ENCODE measurements at places on chromosomes 5 and 9.

GRCh38 chr9:128048663-128049062 is 18.5 kb downstream of the NAIF1 start:
- DNase-seq: no peak

GRCh38 chr9:36401897-36402480 is 1.9 kb upstream of the RNF38 start:
- DNase-seq: no peak

DNA sequence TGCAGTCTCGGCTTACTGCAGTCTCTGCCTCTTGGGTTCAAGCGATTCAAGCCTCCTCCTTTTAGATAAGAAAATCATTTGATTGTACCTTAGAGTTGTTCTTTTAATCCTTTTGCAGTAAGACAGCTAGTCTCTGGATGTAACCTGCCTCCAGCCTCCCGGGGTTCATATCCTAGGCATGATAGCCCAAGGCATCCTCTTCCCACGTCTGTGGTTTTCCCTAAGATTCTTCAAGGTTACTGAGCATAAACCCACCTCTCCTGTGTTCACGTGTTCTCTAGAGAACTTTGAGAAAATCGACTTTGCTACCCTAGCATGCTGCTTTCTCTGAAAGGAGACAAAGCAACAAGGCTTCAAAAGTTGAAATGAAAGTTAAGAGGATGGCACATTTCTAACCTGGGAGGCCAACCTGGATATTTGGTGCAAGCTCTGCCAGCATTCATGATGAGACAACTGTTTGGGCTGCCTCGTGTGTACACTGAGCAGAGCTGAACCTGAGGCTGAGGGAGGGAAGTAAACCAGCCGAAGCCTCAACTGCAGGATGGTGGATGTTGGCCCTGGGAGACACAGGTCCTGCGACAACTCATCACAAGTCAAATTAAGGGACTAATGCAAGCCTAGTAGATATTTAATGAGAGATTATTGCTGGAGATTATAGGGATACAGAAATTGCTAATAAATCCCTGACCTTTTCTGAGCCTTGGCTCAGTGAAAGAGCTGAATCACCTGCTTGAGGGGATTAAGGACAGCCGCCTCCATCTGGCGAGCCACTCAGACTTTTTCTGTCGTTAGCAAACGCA is 261.8 kb downstream of the ARHGAP26 start:
- no peak for DNase-seq

GRCh38 chr5:21181609-21182125 is 1193.7 kb upstream of the CDH18 start:
- DNase-seq: no peak

- no peak for DNase-seq
Measured at GRCh38 chr5:57831932-57832331, 349.3 kb upstream of the ACTBL2 start.

DNA sequence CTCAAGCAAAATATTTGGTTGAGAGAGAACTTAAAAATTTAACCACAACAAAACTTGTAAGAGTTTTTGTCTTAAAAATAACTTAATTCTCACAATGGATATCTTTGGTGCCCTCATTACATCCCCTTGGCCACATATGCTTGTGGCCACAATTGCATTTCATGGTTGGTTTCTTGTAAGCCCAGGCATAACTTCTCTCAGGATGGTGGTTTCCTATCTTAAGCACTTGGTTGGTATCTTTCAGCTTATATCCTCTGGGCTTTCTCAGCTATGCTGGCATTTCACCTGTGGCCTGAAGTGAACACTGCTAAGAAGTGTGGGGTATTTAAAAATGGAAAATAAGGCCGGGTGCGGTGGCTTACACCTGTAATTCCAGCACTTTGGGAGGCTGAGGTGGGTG is 212.4 kb upstream of the MEF2C start:
- DNase-seq: no peak

GRCh38 chr9:35237311-35237710 is 75.5 kb downstream of the UNC13B start:
- DNase-seq: no peak

DNA sequence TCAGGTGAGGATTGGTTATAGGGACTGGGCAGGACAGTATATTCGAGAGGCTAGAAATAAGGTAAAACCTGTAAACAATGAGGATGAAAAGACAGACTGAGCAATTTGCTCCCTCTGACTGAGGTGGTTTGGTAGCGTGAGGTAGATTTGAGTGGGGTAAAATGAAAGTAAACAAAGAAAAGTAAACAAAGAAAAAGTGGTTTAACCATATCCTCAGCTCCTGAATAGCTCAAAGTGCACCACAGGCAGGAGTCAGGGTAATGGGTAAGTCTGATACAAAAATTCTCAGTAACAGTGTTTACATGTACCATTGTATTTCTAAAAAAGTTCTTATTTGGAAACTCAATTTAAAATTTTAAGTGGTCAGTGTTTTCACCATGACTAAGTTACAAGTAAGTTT is 203.1 kb upstream of the ARRDC3 start:
- no peak for DNase-seq

- no peak for DNase-seq
Measured at GRCh38 chr9:110521206-110521605, 58.3 kb downstream of the SVEP1 start.

DNA sequence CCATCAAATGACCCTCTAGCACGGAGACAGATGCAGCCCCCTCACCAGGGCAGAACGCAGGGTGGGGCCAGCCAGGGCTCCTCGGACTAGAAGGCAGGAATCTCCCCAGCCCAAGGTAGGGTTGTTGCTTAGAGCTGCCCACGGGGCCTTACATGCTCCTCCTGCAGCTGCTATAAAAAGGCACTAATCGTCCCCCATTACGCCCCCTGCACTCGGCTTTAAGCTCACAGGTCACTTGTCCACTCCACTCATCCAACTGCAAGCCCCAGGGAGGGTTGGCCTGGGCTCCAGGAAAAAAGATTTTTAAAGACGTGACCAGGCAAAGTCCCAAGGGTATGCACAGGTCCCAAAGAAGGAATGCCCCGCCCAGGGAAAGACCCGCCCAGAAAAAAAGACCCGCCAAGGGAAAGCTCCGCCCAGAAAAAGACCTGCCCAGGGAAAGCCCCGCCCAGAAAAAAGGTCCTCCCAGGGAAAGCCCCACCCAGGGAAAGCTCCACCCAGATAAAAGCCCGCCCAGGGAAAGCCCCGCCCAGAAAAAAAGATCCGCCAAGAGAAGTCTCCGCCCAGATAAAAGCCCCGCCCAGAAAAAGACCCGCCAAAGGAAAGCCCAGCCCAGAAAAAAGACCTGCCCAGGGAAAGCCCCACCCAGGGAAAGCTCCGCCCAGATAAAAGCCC is 11.1 kb downstream of the GRIN1 start:
- DNase-seq: no peak

DNA sequence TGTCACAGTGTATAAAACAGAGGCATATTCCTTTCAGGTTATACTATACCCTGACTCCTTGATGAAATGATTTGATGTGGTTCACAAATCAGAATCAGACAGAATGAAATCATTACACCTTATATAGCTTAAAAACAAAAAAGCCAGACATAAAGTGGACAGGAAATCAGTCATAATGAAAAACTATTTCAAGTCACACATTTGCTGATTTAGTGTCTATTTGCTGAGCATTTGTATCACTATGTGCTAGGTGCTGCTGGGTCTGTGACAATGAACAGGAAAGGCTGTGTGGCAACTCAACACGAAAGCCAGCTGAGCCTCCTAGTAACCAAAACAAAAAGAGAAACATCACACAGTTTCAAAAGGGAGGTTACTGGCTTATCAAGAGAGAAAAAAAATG is 194.0 kb downstream of the EFNA5 start:
- DNase-seq: no peak

- no peak for DNase-seq
Measured at GRCh38 chr5:56105511-56106291, 110.9 kb upstream of the IL6ST start.

DNA sequence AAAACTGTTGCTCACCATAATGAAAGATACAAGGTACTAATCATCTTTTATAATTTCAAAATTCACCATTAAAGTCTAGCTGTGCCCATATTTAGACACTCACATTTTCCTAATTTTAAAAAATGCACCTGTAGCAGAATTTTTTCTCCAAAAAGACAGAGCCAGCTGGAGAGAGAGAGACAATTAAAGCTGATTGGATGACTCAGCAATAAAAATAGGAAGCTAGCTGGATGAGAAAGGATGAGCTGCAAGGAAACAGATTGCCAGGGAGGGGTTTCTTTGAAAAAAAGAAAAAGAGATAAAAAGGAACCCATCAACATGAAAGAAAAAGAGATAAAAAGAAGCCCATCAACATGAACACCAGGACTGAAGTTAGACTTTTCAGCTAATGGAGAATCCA is 73.8 kb downstream of the HCN1 start:
- DNase-seq: no peak

DNA sequence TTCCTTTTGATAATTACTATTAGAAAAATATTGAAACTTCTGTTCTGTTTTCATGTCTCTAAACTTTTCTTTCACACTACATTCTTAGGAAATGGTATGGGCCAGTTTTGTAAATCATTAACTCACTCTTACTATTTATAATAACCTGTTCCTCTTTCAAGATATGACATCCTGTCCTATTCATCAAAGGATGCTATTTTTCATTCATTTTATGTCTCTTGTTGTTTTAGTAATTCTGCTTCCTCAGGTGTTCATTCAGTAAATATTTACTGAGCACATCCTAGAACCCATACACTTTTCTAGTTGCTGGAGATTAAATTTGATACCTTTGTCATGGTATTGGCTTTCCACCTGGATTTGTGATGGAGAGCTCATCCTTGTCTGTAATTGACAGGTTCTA is 58.0 kb downstream of the GDA start:
- no peak for DNase-seq

GRCh38 chr9:94581728-94582127 is 11.9 kb downstream of the FBP2 start:
- no peak for DNase-seq

DNA sequence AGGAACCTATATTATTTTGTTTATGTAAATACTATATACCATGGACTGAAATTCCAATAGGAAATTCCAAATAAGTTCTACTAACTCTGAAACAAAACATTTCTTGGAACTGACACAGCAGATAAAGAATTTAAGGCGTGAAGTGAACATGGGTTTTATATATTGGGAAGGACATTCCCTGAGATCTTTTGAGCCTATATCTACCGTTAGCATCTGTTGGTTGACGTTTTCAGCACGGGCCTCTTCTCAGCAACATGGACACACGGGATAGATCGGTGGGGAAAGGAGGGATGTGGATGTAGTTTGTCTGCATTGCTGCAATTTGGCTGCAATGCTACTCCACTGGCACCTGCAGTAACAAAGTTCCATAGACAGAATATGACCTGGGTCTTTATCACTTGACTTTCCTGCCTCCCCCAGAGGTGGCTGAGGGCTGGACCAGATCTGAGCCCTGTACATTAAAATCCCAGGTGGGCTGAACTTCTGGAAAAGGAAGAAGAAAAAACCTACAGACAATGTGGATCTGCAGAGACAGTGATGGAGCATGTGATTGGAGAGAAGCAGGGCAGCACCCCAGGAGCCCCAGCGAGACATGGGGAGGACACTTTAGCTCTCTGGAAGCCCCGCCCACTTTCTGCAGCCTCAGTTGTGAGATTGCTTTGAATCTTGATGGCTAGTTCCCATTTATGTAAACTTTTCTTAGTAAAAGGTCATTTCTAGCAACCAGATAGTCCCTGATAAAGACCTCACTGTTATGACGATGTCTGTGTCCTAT is 91.2 kb upstream of the CPEB4 start:
- peak; percentile 64 for DNase-seq

- no peak for DNase-seq
Measured at GRCh38 chr9:107545036-107545435, 55.5 kb upstream of the KLF4 start.

DNA sequence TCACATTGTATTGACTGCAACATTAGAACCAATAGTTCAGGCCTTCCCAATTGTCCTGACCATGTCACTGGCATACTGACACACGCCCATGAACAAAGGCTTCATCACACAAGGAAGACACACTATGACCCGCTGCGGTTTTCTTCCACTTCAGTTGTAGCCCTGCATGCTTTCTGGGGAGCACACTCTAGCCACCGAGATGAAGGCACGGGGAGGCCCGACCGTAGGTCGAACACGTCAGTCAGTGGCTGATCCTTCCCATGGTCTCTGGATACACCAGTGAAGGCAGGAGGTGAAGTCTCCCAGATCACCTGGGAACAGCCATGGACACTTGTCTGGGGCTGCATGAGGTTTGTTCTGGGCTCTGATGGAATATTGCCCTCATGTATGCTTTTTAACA is 224.7 kb downstream of the FSTL4 start:
- peak; percentile 49 for DNase-seq

DNA sequence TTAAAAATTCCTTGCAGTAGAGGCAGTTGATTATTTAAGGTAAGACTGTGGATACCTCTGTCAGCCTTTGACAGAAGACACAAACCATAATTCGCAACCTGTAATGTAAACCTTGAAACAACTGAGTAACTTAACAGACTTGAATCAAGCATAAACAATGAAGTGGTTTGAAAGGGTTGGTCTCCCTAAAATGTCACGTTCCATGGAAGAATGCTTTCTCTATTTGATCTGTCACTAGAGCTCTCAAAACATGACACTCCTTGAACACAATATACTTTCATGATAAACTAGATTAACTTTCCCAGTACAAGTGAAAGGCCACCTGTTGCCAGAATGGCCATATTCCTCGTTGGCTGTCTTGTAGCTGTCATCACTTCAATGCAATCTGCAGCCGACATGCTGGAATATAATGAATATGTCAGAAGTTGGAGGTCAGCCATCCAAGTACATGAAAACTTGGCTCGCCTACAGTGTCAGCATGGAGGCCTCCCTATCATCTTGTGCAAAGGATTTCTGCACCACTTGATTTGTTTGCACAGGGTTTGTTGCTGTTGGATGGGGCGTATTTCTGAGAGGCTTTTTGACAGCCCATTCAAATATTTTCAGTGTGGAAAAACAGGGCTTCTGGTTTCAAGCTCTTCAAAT is 228.0 kb downstream of the TLE4 start:
- no peak for DNase-seq

GRCh38 chr5:2012885-2013284 is 130.2 kb upstream of the IRX4 start:
- no peak for DNase-seq

DNA sequence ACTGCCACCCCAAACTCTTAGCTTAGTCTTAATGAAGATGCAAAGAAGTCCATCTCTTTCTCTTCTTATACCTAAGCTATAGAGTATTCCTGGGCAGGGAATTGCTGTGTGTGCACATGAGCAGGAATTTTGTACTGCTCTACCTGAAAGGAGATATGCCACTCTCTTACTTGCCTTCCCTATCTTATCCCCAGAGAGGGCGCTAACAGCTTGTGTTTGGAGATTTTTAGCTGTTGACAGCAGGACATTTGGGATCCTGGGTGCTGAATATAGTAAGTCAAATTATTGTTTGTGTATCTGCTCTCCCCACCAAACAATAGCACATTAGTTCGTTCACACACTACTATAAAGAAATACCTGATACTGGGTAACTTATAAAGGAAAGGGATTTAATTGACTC is 159.5 kb downstream of the GABRG2 start:
- no peak for DNase-seq

DNA sequence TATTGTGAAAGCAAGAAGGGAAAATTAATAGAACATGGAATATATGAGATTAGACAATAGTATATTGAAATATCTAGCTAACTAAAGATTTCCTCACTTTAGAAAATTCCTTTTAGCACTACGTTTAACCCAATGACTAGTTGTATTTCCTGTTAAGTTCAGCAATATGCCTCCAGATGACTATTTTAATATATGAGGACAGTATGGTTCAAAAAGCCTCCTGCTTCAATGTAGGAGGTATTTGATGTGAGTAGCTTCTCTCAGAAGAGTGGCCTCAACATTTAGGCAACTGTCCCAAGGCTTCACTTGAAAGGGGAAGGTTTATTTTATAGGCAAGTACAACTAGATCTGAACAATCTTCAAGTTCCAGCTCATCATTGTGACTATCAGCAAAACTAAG is 2.0 kb upstream of the MEF2C start:
- DNase-seq: no peak

Data from mesenteric fat pad (tissue), 1 donor.